Foreskin fibroblast (primary cell): ENCODE measurements at places on chromosomes 1 and 21.

GRCh38 chr1:206898089-206898914, 1.1 kb downstream of the IL24 start:
- DNase-seq, result peak; percentile 58

DNA sequence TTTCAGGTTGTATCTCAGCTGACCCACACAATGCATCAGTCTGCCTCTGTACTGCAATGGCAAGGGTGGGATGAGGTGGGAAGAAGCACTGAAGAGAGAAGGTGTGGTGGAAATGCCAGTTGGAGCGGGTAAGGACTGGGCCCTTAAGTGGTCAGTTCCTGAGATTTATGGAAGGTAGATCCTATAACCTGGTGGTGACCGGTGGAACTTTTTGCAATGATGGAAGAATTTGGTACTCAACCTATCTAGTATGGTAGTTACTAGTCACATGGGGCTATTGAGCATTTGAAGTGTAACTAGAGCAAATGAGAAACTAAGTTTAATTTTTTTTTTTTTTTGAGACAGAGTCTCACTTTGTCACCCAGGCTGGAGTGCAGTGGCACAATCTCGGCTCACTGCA, 8.2 kb upstream of the HPCAL4 start:
- DNase-seq, result no peak

- no peak for DNase-seq
Observed at GRCh38 chr1:90986953-90987352, 34.9 kb downstream of the ZNF644 start.

DNA sequence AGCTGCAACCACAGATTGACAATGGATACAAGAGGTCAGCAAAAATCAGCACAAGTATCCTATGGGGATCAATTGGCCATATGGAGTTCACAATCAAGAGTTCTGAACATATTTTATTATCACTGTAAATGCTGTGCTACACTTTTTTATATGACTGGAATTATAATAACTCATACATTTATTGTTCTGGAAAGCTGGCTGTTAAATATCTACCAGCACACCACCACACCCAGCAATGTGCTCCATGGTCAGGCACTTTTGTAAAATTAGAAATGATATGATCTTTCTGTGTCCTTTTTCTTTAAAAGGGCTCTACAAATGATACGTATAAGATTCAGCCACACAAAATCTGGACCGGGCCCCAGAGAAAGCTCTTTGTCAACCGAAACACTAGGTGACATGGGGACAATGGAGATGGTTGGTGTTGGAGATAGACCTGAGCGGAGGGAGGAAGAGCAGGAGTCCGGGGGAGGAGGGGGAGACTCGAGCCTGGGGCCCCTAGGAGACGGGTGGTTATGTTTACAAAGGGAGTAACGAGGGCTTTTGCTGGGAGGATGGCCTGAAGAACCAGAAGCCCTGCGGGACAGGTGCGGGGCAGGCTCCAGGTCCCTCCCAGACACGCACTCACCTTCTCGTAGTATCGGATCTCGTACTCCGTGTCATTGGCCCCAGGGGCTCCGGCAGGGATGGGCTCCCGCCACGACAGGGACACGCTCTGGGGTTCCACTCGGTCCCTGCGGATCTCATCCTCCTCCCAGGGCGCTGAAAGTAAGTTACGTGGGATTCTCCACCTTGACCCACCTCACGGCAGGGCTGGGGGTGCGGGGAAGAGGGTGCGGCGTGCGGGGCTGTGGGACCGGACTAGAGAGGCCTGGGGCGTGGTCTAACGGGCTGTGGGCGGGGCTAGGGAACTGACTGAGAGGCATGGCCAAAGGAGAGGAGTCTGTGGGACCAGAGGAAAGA, 30.0 kb downstream of the EPHA10 start:
- DNase-seq, result peak; percentile 27

DNA sequence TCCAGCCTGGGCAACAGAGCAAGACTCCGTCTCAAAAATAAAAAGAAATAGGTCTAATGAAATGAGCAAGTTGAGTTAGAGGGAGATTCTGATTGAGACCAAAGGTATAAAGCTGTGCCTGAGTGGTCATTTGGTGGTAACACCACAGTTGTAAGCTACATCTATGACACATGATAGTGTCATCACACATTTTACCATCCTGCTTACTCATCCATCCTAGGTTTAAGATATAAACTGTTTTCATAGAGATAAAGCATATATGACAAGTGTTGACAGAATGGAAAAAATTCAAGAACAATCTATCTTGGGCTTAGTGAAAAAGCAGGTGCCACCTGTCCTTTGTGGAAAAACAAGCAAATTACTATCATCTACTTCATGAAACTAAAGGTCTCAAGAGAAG, 7.1 kb upstream of the CFAP141 start:
- DNase-seq, result peak; percentile 44

DNA sequence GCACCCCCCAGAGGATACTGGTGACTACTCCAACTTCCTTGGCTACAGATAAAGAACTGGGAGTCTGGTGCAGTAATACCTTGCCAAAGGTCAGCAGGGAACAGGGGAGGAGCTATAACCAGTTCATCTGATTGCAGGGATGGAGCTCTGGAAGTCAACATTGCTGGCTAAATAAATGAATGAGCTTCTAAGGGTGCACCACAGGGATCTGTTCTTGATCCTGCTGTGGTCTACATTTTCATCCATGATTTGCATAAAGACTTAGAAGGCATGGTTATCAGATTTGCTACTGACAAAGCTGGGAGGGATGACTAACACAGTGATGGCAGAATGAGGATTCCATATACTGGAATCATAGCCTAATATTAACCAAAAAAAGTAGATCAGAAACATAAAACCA, 18.3 kb downstream of the PLEKHA6 start:
- peak; percentile 71 for DNase-seq

DNA sequence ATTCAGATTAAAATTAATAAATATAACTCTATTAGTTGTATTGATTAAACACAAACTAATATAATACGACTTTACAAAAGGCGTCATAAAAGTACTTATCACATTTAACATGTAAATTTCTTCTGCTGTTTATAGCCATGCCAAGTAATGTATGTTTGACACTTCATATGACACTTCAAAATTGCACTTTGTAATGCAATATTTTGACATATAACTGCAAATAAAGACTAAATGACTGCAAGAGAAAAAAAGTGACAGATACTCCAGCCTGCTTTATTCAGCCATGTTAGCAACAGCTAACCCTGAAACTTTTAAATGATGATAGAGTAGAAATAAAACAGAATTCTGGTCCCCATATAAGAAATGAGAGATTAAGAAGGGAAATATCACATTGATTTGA, 1238.0 kb downstream of the MRPL39 start:
- no peak for DNase-seq

DNA sequence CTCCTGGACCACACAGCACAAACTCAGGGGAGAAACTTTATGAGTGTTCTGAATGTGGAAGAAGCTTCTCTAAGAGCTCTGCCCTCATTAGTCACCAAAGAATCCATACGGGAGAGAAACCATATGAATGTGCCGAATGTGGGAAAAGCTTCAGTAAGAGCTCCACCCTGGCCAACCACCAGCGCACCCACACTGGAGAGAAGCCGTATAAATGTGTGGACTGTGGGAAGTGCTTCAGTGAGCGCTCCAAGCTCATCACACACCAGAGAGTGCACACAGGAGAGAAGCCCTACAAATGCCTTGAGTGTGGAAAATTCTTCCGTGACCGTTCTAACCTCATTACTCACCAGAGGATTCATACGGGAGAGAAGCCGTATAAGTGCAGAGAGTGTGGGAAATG, 22.5 kb downstream of the ZSCAN20 start:
- DNase-seq, result no peak

- DNase-seq, result no peak
Observed at GRCh38 chr1:192186197-192186596, 27.9 kb downstream of the RGS18 start.

GRCh38 chr1:110283677-110284076, 55.5 kb upstream of the RBM15 start:
- no peak for DNase-seq

DNA sequence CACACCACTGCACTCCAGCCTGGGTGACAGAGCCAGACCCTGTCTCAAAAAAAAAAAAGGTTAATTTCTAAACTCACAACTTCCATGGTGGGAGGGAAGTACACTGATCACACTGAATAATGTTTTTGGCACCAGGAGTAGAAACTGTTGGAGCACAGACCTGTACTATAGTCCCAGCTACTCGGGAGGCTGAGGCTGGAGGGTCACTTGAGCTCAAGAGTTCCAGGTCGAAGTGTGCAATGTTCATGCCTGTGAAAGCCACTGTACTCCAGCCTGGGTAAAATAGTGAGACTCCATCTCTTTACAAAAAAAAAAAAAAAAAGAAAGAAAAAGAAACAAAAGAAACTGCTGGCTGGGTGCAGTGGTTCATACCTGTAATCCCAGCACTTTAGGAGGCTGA, 35.3 kb downstream of the TMEM50B start:
- DNase-seq, result no peak

GRCh38 chr1:38297842-38298241, 251.2 kb upstream of the POU3F1 start:
- DNase-seq, result no peak

- DNase-seq, result no peak
Observed at GRCh38 chr1:193592317-193592716, 405.9 kb upstream of the B3GALT2 start.

DNA sequence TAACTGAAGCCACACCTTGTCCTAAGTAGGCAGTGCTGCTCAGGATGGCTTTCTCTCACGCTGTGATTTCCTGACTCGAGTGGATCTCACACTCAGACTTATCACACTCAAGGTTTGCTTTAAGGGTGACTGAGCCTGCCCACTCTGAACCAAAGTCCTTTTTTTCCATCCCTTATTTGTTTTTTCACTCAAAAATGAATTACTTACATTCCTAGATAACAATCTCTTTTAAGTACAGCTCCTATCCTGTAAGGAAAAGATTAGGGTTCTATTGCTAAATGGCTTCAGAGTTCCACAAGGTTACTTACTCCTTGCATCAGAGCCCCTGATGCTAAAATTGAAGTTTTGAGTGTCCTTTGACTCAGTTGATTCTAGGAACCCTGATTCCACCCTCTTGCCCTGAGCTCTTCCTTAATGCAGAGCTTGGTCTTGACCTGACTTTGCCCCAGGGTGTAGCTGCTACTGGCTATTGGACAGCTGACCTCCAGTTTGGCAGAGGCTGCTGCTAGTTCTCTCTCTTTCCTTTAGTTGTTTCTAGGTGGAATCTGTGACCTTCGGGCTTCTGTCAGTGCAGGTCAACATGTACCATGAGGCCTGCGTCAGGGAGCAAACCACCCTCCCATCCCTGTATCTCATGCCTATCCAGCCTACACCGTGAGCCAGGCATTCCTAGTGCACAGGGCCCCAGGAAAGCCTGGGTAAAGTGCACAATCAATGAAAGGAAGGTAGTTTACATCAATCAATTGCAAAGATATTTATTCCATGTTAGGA, 80.1 kb upstream of the CD55 start:
- no peak for DNase-seq

DNA sequence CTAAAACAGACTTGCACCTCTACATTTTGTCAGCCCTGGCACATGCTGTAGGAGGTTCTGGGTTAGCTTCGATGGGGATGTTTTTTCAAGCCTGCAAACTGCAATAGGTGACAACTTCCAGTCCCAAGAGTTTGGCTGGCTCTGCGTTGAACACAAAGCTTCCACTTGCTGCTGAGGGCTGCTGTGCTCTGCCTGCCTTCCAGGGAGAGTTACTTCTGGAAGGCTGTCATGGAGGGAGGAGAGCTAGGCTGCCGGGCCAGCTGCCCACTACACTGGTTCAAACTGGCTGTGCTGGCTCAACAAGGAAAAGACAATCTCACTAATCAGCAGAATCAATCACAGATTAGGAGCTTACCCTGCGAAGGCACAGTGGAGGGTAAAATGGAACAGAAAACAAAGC, 46.7 kb upstream of the PPP2R5A start:
- no peak for DNase-seq

- no peak for DNase-seq
Observed at GRCh38 chr1:30034105-30034626, 689.2 kb downstream of the MATN1 start.

DNA sequence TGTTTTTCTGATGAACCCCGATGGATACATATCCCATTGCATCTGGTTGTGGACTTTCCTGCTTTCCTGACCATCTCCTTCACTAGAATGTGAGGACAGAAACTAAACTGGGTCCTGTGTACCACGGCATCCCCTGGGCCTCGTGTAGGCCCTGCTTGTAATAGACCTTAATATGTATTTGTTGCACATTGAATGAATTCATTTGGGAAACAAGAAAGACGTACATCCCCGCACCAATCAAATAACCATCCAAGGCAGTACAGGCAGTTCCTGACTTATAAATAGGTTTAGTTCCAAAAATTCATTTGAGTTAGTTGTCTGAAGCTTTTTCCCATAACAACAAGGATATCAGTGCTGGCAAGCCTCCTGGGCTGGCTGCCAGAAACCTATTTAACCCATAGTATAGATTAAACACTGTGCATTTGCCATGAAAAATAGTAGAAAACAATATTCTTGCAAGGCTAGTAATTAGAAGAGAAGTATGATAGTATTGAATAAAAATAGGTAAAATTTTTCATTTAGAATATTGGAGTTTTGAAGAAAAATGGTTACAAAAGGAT, 81.8 kb upstream of the CD34 start:
- no peak for DNase-seq
